CD4-positive, CD25-positive, alpha-beta regulatory T cell (primary cell): ENCODE measurements at places on chromosomes 7 and 10. TPM values are rescaled to one million over a fixed set of nuclear protein-coding genes. Genes with fewer than 3 reads are reported as not detected.

The BLNK gene
- not detected for polyA plus RNA-seq

The C10orf62 gene
- polyA plus RNA-seq, result not detected

The CHST12 gene
- 20.2 TPM for polyA plus RNA-seq

The PAPOLB gene
- polyA plus RNA-seq, result not detected

The CPVL gene
- polyA plus RNA-seq, result 0.15 TPM

The CDC14C gene
- not detected for polyA plus RNA-seq

The C10orf67 gene
- polyA plus RNA-seq, result 0.74 TPM
